Hematopoietic multipotent progenitor cell treated with erythropoietin and hydrocortisone succinate and interleukin-3 and kit ligand, for 8 days (in vitro differentiated cells): ENCODE measurements at places on chromosomes 5 and 9.

- DNase-seq, result no peak
These were observed 108.5 kb downstream of the ZSWIM6 start for GRCh38 chr5:61440596-61440995.

DNA sequence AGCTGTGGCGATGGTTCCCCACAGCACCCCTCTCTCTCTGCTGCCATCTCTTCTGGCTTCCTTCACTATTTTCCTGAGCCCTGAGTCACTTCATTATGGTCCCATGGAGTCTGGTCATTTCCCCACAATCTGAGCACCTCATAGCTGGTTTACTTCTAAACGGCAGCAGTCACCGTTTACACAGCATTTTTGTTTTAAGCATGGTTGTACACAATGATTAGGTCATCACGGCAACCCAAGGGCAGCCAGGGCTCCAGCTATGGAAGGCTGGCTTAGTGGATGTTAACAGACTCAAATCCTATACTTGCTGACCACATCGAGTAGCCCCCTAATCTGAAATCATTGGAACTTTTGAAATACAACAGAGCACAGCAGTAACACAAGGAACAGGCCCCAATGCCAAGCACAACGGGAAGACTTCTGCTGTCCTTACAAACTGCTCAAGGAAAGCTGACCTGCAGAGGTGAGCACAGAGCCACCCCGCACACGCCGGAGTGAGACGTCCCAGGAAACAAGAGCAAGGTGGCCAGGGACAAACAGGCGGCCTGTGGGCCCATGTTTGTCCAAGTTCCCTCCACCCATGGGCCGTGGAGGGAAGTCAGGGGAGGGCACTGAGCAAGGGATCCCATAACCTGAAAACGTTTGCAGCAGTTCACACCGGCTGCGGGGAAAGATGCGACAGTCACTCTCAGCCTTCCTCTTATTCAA, 22.9 kb downstream of the CAMSAP1 start:
- no peak for DNase-seq

DNA sequence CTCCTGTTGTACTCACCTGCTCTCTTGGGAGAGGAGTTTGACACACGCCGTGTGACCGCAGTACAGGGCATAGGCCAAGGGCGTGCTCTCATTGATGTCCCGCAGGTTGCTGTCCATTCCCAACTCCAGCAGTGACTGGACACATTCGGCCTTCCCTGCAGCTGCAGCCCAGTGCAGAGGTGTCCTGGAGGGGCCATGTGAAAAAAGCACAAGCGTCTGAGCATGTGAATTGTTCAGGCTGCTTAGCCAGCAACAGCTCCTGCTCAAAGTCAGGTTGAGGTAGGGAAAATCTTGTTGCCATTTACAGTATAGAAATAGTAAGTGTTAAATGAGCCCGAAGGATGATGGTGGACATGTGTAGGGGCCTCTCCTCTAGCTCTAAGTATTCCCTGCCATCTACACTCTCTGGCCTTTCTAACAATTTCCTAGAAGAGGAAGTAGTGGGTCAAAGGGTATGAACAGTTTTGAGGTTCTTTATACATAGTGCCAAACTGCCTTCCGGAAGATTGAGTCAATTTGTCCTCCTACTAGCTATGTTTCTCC, 116.5 kb downstream of the ANKRD55 start:
- no peak for DNase-seq

- no peak for DNase-seq
These were observed 22.6 kb downstream of the PTPN3 start for GRCh38 chr9:109475526-109475925.

- DNase-seq, result no peak
These were observed 28.7 kb downstream of the PTTG1 start for GRCh38 chr5:160450164-160450932.

DNA sequence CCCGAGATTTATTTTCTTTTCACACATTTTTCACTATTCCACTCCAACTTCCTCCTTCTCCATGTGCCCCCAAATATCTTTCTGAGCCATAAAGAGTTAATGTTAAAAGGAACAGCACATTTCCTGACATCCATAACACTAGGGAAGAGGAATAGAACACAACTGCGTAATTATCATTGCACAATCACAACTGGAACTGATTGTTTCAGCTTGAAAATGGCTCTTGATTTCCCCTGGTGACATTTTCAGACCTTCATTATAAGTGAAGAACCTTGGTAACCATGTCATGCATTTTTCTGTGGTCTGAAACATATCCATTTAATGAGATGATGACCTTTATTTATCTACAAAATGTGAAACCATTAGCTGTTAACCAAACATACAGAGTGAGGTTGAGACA, 82.4 kb downstream of the PCSK1 start:
- DNase-seq, result no peak

GRCh38 chr9:137163365-137163715, 6.5 kb downstream of the LRRC26 start:
- no peak for DNase-seq

GRCh38 chr5:16064135-16064893, 115.3 kb downstream of the MARCHF11 start:
- DNase-seq, result no peak
